Activated CD4-positive, CD25-positive, alpha-beta regulatory T cell treated with anti-CD3 and anti-CD28 coated beads, Interleukin-2, amount 50 U/mL, for 16 hours (primary cell): ENCODE measurements at places on chromosomes 4 and X.

DNA sequence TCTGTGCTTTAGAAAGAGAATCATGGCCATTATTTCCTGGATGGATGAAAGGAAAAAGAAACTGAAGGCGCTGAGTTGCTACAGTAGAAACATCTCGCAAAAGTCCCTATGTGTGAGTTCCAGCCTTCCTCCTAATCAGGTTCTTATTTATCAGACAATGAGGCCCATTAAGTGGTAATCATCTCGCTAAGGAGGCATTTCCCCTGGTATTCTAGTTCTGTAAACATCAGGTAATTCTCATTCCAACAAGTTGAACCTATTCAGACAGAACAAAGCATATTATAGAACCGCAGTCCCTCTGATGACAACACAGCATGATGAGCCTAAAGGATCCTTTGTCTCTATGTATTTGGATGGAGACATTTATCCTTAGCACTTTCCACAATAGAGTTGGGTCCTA lies 205.7 kb upstream of the MAOA start:
- no peak for DNase-seq

DNA sequence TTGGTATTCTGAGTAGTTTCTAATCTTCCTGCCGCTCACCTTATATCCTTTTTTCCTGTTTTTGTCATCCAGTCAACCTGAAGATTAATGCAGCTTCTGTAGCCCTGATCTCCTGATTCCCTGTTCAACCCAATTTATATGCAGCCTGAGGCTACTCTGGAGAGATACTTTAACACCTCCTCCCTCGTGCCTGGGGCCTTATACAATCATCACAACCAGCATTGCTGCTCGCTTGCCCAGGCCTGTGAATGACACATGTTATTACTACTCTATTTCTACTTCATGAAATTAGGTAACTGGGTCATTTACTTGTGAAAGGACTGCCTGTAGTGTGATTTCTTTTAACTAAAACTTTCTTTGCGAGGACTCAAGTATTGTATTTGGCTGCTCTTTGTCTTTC lies 33.7 kb upstream of the WDR17 start:
- no peak for DNase-seq

GRCh38 chrX:69501429-69501828 lies 2.7 kb upstream of the NALF2 start:
- DNase-seq = no peak

GRCh38 chrX:116290359-116290758 lies 119.8 kb downstream of the AGTR2 start:
- DNase-seq = no peak

DNA sequence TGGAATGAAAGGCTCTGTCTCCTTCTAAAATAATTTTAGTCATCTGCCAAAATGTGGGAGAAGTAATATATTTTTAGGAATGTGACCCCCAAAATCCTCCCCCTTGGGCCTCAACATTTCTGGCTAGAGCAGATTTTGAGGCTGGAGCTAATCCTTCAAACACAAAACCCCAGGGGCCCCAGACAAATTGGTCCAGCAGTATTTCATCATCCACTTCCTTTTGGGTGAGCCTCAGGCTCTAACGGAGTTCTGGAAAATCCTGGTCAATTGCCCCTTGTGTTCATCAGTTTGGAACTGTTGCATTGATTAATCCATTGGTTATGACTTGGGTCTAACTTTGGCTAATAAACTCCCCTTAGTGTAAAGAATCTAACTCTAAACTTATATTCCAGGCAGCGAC lies 67.4 kb upstream of the PCDH19 start:
- DNase-seq = no peak

DNA sequence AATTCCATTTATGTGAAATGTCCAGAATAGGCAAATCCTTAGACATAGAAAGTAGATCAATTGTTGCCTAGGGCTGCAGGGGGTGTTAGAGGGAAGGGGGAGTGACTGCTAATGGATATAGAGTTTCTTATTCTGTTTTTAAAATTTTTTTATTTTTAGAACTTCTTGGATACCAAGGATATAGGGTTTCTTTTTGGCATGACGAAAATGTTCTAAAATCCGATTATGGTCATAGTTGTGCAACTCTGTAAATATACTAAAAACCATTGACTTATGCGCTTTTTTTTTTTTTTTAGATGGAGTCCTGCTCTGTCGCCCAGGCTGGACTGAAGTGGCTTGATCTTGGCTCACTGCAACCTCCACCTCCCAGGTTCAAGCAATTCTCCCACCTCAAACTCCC lies 125.2 kb upstream of the USP9X start:
- no peak for DNase-seq

DNA sequence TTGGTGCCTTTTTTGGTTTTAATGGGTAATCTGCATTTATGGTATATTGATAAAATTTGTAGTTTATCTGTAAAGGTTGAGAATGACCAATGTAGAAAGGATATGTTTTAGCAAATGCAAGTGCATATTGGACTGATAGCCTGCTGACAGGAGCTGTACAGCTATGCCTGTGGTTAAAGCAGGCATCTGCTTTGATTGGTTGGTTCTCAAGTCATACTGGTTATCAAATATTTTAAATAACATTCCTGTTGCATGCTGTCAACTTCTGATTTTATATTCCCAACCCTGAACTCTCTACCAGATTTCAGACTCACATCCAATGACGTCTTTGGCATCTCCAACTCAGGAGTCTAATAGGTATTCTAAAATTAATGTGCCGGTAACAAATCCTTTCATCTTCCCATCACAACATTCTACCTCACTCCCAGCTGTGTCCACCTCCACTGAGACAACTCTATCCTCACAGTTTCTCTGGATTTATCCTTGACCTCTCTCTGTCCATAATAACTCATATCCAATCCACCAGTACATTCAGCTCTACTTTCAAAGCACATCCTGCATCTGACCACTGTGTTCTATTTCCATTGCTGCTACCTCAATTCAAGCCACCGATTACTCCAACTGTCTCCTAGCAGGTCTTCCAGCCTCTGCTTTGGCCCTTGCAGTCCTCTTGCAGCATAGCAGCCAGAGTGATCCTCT lies 125.7 kb downstream of the CAMK2D start:
- no peak for DNase-seq

DNA sequence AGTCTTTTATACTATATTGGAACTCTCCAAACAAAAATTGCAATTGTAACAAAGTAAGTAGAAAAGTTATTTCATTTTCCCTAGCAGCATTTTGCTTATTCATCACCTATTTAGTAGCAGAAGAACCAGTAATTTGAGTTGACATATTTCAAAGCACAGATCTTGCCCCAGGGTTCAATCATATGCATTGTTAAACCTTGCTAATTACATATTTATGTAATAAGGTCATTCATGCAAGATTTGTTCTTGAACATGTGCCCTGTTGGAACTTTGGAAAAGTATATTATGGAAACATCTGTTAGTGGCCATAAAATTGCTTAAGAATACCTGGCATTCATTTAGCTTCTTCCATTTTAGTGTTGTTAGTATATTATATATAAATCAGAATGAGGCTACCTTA lies 191.7 kb downstream of the TLL1 start:
- DNase-seq = no peak

GRCh38 chrX:13868591-13868990 lies 51.7 kb upstream of the GPM6B start:
- DNase-seq = no peak

GRCh38 chrX:46917622-46918021 lies 5.4 kb downstream of the JADE3 start:
- DNase-seq = no peak

- no peak for DNase-seq
These were observed 30.8 kb downstream of the TRMT44 start for GRCh38 chr4:8471211-8471875.

GRCh38 chrX:143633461-143634308 lies 2.2 kb downstream of the SLITRK4 start:
- no peak for DNase-seq

DNA sequence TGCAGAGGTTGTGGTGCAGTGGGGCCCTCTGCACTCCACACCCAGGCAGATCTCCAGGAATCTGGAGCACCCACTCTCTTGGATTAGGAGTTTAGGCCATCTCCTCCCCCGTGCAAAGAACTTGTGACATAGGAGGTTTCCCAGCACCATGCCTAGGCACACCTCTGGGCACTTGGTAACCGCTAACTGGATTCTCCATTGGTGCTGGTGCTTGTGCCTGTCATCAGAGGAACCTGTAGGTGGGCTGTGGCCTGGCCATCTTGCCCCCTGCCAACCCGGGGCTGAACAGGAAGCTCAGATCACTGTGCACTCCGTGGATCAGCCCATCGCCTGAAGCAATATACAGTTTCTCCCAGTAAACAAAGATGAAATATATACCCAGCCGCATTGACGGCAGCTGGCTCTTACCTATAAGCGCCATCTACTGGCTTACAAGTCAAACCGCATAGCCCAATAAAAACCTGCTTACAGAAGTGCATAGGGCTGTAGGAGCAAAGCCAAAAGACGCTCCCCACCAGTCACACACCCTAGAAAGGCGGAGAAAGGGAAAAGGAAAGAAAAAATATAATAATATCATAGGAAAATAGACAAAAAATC lies 19.1 kb upstream of the TEX13B start:
- no peak for DNase-seq

GRCh38 chr4:125303821-125304220 lies 10.9 kb upstream of the FAT4 start:
- DNase-seq = no peak

DNA sequence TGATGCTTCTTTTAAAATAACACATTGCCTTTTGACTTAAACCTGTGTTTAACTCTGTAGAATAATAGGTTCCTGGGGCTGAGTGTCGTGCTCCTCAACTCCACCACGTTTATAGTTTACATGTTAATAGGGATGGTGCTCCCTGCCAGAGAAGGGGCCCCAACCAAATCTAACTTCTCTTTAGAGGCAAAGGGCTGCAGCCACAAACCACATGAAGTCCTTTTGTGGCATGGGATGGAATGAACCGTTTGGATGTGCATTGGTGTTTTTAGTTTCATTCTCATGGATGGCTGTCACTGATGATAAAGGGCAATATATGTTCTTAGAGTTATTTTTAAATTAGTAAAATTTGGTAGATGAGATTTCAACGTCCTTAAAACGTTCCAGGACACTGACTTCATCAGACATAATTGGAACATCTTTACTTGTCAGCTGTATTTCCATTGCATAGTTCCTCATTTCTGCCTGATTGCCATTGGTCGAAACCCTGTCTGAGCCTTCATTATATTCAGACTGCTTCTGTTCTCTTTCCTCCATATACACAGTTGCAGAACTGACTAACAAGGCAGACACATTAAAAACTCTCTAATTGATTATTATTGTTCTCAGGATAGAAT lies 60.4 kb upstream of the HPF1 start:
- no peak for DNase-seq

DNA sequence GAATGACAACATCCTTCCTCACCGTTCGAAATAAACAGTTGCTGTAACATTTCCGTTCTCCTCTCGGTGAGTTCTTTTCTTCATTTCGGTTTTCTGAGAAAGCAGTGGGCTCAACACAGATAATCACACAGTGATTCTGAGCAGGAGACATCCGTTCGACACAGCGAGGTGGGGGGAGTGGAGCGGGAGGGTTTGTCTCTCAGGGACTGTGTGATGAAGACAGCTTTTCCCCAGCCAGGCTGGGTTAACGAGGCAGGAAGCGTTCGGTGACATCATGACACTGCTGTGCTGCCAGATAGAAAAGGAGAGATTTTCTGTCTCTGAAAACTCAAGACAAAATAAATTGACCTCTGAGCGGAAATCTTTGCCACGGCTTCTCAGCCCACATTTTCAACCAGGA lies 119.3 kb downstream of the CRLF2 start:
- DNase-seq = no peak

GRCh38 chr4:25290490-25291067 lies 22.0 kb upstream of the ZCCHC4 start:
- DNase-seq = no peak

GRCh38 chr4:73446336-73446938 lies 10.4 kb downstream of the AFP start:
- no peak for DNase-seq

GRCh38 chrX:40094041-40094899 lies 3.5 kb downstream of the BCOR start:
- DNase-seq = no peak

- DNase-seq = no peak
These were observed 61.9 kb upstream of the TAB3 start for GRCh38 chrX:30951003-30951402.

GRCh38 chrX:72020788-72021187 lies 110.1 kb downstream of the NHSL2 start:
- no peak for DNase-seq

DNA sequence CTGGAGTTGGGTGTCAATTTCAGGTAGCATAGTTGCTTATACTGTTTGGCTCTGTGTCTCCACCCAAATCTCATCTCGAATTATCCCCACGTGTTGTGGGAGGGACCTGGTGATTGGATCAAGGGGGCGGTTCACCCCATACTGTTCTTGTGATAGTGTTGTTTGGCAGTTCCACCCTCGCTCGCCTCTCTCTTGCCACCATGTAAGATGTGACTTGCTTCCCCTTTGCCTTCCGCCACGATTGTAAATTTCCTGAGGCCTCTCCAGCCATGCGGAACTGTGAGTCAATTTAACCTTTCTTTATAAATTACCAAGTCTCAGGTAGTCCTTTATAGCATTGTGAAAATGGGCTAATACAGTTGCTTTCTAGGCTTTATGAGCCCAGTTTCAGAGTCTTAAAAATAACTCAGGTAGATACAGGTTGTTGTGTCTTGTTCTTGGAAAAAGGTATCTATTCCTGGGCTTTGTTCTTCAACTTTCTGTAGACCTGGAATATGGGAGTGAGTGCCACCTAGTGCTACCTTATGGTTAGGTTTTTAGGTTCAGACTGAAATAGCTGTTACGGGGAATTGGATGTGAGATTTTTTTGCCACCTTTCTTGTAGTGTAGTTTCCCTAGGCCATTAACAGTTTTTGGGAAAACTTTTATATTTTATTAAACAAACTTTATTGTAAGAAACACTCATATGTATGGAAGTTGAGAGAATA lies 15.6 kb downstream of the PGK1 start:
- no peak for DNase-seq

DNA sequence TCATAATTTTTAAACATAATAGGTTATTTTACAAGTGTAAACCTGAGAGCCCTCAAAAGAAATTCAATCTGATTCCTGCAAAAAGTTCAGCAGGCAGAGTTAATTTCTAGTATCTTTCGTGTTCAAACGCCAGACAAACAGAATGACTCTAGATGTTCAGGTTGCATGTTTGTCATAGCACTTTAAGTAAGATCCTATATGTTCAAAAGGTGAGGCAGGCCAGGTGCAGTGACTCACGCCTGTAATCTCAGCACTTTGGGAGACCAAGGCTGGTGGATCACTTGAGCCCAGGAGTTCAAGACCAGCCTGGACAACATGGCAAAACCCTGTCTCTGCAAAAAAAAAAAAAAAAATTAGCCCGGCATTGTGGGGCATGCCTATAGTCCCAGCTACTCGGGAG lies 1.1 kb upstream of the RASSF6 start:
- no peak for DNase-seq
